ENCODE measurements at places on chromosomes 1 and 21. TPM values are rescaled to one million over a fixed set of nuclear protein-coding genes. Genes with fewer than 3 reads are reported as not detected.

Gene PADI2
- not detected for total RNA-seq

Gene ACTL8
- total RNA-seq = not detected

Gene MEGF6
- total RNA-seq = 11.6 TPM

Gene FCRL1
- total RNA-seq = not detected

Gene AKNAD1
- total RNA-seq = 0.17 TPM

Gene CFHR2
- total RNA-seq = not detected

Gene FH
- 102 TPM for total RNA-seq

Gene TIMM17A
- total RNA-seq = 47.7 TPM

Gene HTR6
- not detected for total RNA-seq

Gene KPNA6
- 40.1 TPM for total RNA-seq

GRCh38 chr1:44609412-44609767 lies 64.9 kb downstream of the TMEM53 start:
- H3K4me3 ChIP-seq = no peak overlapping the region
- H3K36me3 ChIP-seq = no peaks in the 10 kb centered on the region
- H3K4me1 ChIP-seq = no peaks in the 10 kb centered on the region
- no peaks in the 10 kb centered on the region for H3K27me3 ChIP-seq
- no peak overlapping the region for H3K27ac ChIP-seq

DNA sequence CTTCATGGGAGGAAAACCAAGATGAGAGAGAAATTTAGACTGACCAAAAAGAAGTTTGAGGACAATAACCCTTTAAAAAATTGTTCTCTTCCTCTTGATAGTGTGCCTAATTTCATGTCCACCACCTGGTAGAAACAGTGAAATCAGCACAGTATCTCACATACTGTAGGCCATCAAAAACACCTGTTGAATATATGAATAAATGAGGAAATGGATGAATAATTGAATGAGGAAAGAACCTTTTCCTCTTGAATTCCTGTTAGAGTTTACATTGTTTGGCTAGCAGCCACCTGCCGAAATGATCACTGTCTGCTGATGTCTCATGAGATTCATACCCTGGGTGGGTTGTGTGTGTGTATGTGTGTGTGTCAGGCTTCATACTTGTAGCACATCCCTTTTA lies 198.7 kb upstream of the PBX1 start:
- no peaks in the 10 kb centered on the region for H3K4me1 ChIP-seq
- no peak overlapping the region for H3K27ac ChIP-seq
- H3K4me3 ChIP-seq = no peak overlapping the region

DNA sequence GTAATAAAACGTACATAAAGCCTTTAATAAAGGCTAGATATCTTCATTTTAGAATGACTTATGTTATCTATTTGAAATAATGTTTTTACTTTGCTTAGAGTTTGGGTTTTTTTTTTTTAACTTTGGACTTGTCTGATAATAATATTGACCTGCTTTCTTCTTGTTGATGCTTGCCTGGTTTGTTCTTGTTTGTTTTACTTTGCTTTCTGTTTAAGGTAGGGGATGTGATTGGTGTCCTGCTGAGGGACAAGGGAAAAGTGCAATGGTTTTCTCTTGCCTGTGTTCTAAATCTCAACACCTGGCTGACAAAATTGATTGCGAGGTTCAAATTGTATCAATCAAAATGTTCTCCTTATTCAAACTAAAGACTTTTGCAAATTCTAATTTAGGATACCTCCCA lies 2.2 kb upstream of the FH start:
- H3K27ac ChIP-seq = no peak overlapping the region
- no peak for DNase-seq
- H3K27me3 ChIP-seq = peaks cover 6% of the 10 kb centered on the region
- no peak overlapping the region for H3K4me3 ChIP-seq

- no peaks in the 10 kb centered on the region for H3K27me3 ChIP-seq
- no peaks in the 10 kb centered on the region for H3K36me3 ChIP-seq
- no peak for DNase-seq
- H3K4me1 ChIP-seq = no peaks in the 10 kb centered on the region
- no peak overlapping the region for H3K27ac ChIP-seq
Measured at GRCh38 chr1:153271711-153272110, 12.2 kb downstream of the LORICRIN start.

DNA sequence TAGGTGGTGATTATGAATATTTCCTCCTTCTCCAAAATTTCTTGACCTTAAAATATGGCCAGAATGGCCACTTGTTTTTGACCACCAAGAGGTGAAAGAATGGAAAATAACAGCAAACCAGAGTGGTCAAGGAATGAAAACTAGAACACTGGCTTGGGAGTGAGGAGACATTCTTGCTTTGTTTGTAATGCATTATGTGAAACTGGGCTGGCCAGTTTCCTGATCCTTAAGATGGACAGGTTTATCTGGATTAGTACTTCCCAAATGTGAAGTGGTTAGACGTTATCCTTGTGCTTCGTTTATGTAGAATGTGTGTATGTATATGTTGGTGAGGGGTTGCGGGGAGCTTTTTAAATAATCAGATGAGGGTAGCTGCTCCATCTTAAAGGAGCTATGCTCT lies 12.8 kb downstream of the PLA2G4A start:
- no peak overlapping the region for H3K4me3 ChIP-seq
- no peak overlapping the region for H3K27ac ChIP-seq
- DNase-seq = peak; percentile 47
- H3K4me1 ChIP-seq = no peaks in the 10 kb centered on the region
- no peaks in the 10 kb centered on the region for H3K36me3 ChIP-seq

DNA sequence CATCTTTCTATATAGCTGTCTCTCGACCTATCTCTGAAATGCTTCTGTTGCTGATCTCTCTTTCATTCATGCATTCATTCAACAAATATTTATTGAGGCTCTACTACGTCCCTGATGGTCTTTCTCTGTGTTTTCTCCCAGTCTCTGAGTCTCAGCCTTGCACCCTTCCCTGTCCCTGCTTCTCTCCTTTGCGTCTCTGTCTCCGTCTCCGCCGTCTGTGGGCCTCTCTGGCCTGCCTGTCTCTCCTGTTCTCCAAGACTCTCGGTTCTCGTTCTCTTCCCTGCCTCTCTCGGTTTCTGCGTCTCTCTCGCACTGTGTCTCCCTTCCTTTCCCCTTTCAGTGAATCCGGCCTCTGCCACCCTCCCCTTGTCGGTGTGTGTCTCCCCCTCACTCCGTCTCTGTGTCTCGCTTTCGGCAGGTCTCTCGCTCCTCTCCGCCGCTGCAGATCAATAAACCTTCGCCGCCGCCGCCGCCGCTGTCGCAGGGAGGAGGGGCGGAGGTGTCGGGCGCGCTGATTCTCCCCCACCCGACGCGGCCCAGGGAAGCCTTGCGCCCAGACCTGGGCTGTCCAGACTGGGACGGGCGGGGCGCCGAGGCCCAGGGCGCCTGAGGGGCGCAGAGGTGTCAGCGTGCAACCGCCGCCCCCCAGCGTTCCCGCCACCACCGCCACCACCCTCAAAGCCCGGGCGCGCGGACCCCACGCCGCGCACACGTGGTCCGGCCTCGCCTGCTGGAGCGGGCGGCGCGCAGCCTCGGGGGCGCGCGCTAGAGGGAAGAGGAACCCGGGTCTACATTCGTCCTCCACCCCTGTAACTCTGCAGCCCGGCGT lies 3.0 kb downstream of the EFNA3 start:
- peaks cover 9% of the 10 kb centered on the region for H3K4me1 ChIP-seq
- DNase-seq = no peak
- no peak overlapping the region for H3K27ac ChIP-seq

GRCh38 chr1:61181067-61182038 lies 99.0 kb downstream of the NFIA start:
- peaks cover 9% of the 10 kb centered on the region for H3K4me1 ChIP-seq
- no peak overlapping the region for H3K4me3 ChIP-seq

DNA sequence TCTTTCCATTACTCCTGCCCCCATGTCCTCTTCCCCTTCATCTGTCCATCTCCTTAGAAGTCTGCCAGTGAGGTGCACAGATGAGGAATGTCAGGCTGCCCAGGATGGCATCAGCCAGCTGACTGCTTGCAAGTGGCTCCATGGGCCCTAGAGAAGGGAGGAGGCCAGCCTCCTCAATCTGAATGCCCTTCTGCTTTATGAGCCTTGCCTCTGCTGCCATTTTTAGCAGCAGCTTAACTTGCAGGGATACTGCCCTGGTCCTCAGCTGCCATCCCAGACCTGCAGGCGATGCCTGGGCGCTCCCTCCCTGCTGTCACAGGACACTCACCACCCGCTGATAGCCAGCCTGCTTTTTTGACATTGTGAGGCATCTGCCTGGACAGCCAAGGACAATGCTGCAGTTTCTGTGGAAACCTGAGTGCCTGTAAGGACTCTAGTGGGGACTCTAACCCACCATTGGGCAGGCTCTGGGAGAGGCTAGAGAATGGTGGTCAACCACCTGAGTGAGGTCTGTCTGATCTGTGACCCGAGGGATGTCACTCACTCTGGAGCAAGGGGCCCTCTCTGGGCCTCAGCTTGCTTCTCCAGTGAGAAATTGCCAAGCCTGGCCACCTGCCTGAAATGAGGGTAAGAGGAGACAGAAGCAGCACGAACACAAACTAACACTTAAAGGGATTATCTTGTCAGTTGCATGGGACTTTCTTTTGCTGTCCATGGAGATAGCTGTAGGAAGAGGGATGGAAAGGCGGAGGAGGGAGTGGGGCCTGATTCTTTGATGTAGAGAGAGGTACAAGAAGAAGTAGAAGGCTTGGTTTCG lies 185.0 kb downstream of the MIS18A start:
- DNase-seq = no peak
- no peaks in the 10 kb centered on the region for H3K4me1 ChIP-seq
- H3K36me3 ChIP-seq = no peaks in the 10 kb centered on the region
- H3K4me3 ChIP-seq = no peak overlapping the region

DNA sequence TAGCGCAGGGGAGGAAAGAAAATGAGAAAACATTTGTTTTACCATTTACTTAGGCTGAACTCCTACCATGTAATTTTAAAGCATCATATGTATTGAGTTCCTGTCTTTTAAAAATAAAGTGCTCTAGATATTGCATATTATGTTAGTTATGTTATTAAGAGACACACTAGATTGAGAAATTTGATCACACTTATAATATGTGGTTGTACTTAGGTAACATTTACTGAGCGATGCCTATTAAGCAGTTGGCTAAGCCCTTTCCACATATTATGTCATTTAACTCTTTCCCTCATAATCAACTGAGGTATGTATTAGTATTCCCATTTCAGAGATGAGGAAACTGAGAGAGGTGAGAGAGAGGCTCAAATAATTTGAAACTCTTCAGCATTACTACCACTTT lies 4.5 kb upstream of the LRRC8D start:
- no peak for DNase-seq
- H3K27ac ChIP-seq = no peak overlapping the region
- H3K4me3 ChIP-seq = no peak overlapping the region
- no peaks in the 10 kb centered on the region for H3K36me3 ChIP-seq
- no peaks in the 10 kb centered on the region for H3K4me1 ChIP-seq

DNA sequence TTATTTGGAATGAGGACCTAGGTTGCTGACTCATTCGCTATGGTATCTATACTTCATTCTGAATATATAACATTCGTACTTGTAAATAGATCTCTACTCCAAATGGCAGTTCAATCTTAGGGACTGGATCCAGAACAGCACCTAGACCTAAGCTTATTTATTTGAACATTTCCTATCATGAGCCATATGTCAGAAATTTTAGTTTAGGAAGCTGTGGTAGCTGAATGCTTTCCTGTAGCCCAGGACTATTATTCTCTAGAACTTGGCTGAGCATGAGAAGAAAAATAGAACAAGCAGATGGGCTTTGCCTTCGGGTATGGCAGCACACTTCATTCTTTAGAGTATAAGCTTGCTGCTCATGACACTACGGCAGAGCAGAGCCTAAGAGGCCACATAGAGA lies 1114.4 kb upstream of the B3GALT2 start:
- H3K4me1 ChIP-seq = no peaks in the 10 kb centered on the region
- H3K27me3 ChIP-seq = no peaks in the 10 kb centered on the region
- no peak for DNase-seq

- no peaks in the 10 kb centered on the region for H3K27me3 ChIP-seq
- H3K4me1 ChIP-seq = no peaks in the 10 kb centered on the region
Measured at GRCh38 chr1:168190403-168190802, 11.6 kb downstream of the TIPRL start.

GRCh38 chr1:8860738-8861516 lies 17.6 kb downstream of the ENO1 start:
- peaks cover 56% of the 10 kb centered on the region for H3K36me3 ChIP-seq
- no peak for DNase-seq
- no peak overlapping the region for H3K4me3 ChIP-seq
- no peak overlapping the region for H3K27ac ChIP-seq

DNA sequence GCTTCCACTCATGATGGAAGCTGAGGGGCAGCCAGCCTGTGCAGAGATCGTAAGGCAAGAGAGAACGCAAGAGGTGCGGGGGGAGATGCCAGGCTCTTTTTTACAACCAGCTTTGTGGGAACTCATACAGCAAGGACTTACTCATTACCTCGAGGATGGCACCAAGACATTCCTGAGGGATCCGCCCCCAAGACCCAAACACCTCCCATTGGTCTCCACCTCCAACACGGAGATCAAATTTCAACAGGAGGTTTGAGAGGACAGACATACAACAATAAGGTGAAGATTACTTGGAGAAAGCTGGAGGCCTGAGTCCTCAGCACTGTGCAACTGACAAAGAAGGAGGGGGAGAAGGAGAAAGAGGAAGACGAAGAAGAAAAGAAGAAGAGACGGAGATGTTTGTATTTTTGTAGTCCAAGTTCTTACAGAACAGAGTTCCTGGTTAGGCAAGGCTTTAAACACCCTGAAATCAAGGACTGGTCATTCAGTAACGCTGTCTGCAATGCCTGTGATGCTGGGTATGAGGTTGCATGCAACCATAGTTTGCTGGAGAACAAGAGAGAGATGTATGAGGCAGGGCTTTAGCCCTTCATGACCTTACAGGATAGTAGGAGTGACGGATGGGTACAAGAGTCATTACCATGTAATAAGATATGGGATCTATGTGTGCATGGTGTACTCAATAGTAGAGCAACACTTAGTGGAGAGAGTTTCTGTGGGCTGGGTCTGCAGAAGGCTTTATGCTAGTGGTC lies 19.7 kb upstream of the GALNT2 start:
- no peak for DNase-seq
- no peaks in the 10 kb centered on the region for H3K27me3 ChIP-seq
- H3K4me1 ChIP-seq = no peaks in the 10 kb centered on the region
- no peak overlapping the region for H3K27ac ChIP-seq

DNA sequence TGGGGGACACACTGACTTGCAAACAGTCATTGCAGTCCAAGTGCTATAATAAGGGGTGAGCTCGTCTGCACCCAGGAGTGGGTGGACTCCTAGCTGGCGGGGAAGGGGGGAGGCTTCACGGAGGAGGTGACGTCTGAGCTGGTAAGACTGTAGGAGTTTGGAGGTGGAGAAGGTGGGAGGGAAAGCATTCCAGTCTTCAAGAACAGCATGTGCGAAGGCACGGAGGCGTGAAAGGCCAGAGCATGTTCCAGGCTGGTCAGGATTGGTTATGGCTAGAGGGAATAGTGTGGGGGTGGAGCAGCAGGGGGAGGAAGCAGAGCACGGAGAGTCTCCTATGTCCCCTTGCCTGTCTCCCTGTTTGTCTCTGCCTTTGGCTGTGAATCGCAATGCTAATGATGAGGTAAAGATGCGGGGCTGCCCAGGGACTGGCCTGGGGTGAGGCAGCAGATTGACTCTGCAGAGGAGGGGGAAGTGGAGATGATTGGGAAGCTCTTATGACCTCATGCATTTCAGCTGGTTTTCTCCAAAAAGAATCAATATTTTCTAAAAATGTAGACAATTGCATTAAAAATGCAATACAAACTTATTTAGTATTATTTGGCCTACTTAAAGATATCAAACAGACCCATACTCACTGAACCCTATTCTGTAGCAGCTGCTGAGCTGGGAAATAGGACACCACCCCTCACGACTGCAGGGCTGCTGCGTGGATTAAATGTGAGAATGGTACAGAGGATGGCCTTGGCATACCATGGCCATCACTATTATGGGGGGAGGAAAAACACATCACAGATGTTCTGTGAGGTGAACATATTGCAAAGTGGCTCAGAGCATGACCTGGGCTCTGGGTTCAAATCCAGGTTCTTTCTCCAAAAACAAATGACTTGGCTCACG lies 2.6 kb upstream of the ZNF436 start:
- no peak overlapping the region for H3K4me3 ChIP-seq
- no peak for DNase-seq
- H3K27ac ChIP-seq = no peak overlapping the region
- H3K36me3 ChIP-seq = peaks cover 2% of the 10 kb centered on the region
